ENCODE measurements at places on chromosomes 4 and X.

DNA sequence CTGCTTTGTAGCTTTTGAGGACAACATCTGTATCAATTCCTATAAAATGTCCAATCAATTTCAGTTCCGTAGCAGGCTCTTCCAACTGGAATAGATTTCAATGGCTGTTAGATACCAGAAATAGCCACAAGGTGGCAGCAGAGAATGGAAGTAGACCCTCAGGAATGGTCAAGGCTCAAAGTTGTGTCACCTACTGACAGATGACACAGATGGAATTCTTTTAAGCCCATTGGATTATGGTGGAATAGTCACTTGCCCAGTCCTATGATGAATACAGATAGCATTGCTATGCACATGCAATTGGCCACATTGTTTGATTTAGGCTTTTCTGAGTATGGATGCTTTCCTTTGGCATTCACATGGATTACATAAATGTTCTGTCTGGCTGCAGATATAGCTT, 130.4 kb upstream of the RADX start:
- DNase-seq: no peak

DNA sequence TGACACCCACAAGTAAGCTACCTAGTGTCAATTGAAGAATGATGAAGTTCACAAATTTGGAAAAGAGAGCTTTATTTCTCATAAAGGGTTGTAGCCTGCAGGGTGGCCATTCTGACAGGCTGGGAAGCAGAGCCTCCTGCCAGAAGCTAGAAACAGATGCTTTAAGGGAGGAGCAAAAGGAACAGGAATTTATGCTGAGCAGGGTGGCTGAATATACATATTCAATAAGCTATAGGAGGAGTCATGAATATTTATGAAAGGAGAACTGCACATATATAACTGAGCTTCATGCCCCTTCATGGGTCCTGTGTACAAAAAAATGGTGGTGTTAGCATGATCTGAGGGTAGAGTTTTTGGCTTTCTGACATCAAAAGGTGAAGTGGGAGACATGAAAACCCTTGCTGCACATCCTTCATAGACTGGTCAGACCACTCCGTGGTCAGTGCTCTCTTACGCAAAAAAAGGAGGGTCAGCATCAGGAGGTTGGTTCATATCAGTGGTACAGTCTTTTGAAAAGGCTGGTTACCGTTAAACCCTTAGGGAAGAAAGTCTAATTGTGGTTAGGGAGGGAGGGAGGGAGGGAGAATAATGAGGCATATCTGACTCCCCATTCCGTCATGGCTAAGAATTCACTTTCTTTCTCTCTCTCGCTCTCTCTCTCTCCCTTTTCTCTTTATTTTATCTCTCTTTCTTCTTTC, 121.4 kb downstream of the LUZP4 start:
- no peak for DNase-seq

DNA sequence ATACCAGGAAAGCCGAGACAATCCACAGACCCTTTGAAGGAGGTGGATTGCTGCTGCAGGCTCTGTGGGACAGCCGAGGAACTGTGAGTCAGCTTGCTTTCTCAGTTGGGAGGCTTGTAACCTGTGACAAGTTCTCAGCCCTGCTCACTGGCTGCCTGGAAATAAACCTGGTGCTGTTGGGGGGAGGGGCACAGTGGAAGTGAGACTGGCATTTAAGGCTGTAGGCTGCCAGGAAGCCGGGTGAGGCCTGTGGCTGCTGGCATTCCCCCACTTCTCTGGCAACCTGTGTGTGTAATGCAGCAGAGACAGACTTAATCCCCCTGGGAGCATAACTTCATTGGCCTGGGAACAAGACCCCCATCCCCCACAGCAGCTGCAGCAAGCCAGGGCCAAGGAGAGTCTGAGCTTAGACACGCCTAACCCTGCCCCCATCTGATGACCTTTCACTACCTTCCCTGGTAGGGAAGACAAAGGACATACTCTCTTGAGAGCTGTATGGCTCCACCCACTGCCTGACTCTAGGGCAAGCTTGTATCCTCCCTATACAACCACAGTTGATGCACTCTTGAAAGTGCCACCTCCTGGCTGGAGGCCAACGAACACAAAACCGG, 64.1 kb downstream of the ALPK1 start:
- no peak for DNase-seq

- DNase-seq: no peak
Observed at GRCh38 chrX:15989716-15990115, 133.6 kb upstream of the GRPR start.

DNA sequence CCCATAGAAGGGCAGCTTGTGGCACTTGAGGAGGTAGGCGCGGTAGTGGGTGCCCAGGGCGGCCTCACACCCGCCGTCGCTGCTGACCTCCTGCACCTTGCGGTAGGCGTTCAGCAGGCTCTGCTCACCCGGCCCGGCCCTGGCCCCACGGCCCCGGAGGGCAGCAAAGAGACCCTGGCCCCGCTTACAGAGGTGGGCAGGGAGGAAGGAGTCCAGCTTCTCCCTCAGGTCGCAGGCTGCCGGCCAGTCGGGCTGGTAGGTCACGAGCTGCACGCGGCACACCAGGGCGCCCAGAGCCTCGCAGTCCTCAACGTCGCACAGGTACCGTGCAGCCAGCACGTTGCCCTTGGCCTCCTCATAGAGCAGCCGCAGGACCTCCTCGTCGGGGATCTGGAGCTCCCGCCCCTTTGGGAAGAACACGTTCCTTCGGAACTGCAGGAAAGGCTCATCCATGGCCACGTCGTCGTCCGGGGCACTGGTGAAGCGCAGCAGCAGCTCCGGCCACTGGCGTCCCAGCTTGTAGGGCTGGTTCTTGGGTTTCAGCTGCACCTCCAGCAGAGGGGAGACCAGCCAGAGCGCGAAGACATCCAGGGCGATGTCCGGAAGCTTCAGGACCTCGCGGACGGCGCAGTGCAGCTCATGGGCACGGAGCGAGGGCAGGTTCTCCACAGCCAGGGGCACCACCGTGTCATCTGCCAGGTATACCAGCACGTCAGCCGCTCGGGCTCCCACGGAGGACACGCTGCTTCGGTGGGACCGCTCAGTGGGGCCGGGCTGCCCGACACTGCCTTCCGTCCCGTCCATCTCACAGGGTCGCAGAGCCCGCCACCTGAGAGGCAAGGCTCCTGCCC, 17.1 kb upstream of the LAS1L start:
- DNase-seq: no peak

DNA sequence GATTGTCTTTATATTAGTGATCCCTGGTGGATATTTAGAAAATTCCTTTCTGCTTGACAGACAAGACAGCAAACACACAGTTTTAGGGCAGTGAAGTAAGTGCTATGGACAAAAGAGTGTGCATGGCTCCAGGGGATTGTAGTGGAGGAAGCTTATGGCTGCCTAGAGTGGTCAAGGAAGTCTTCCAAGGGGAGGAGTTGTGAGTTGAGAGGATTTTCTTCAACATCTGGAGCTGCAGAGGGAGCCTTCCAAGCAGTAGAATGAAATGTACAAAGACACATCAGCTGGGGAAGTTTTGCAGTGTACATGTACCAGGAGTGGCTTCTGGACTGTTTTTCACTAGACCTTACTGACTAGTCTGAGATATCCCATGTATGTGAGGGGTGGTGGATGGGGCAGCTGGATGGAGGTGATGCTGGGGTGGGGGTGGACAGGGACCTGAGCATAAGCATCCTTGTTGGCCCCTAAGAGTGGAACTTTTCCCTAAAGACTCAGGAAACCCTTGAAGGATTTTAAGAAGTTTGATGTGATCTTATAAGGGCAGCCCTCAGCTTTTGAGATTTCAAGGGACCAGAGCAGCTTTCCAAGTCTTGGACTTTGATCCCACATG, 160.5 kb upstream of the TAPT1 start:
- DNase-seq: no peak

- no peak for DNase-seq
Observed at GRCh38 chr4:99394896-99395295, 40.2 kb downstream of the ADH7 start.

DNA sequence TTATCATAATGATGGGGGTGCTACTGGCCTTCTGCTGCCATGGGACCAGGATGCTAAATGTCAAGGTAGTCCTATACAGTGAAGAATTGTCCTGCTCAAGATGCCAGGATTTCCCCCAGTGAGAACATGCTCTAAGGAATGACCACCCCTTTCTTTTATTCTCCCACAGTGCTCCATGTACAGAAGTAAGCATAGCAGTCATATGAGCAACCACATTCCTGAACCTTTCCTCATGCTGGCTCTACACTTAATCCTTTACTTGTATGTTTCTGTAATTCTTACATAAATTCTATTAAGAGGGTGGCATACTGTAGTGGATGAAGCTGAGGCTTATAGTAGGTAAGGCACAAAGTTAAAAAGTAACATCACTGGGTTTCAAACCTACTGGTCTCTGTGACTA, 20.2 kb downstream of the CYP2U1 start:
- DNase-seq: no peak

- no peak for DNase-seq
Observed at GRCh38 chr4:69781458-69782418, 21.3 kb upstream of the SULT1B1 start.

GRCh38 chr4:17188547-17189400, 290.3 kb upstream of the LDB2 start:
- no peak for DNase-seq

DNA sequence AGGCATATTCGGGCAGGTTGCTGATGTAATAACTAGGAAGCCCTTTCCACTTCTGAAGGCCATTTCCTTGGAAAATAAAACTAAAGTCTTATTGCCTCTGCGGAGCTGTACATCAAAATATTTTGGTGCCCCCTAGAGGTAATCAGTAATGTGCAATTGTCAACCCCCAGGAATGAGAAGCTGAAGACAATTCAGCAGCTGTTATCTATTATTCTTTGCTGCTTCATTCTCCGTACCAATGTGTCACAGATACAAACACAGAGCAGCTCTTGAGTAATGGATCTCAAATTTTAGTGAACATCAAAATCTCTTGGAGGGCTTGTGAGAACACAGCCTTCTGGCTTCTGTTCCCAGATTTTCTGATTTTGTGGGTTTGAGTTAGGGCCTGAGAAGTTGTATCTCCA, 3.5 kb upstream of the SLIT2 start:
- no peak for DNase-seq

DNA sequence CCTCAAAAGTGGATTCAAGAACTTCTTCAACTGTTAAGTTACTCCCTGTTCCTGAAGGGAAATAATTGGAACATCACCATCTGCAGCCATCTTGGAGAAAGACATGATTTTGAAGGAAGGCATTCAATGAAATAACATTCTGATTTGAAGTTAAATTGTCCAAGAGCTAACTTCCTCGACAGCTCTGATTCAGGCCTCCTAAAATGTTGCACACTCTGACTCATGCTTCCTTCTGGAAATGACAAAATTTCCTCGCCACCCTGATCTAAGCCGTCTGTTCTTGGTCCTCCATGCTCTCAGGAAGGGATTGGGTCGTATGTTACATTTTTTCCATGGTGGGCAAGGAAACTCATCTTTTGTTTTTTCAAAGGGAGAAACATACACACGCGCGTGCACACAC, 496.9 kb upstream of the DIPK2B start:
- no peak for DNase-seq

DNA sequence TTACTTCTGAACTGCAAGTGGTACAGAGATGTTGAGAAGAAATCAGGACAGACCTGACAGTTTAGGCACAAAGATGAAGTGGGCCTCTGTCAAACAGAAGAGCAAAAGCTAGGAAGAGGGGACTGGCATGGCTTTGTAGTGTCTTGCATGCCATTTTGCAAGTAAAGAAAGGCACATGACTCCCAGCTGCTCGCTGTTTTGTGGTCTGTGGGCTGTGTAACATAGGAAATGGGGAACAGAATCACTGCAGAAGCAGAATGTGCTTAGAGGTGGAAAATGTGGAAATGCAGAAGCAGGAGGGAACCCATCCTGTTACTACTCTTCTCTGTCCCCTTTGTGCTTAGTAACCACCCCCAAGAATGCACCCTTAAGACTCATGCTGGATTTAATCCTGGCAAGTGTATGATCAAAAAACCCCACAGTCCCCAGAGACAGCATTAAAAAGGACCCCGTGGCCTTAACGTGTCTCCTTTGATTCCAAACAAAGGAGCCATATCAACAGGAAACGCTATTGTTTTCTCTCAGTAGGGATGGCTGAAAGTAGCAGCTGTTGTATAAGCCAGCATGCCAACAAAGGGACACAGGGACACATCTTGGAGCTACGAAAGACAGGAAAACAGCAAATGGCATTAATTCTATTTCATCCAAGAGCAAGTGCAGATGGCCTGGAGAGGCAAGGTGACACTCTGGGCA, 177.6 kb upstream of the GLRA2 start:
- DNase-seq: no peak

- no peak for DNase-seq
Observed at GRCh38 chrX:120253784-120254183, 3.2 kb downstream of the ZBTB33 start.

- no peak for DNase-seq
Observed at GRCh38 chrX:77446908-77447652, at the start of gene FGF16. Gene FGF16 (plus strand): TSS chrX:77447389. CDS start chrX:77447675, 286 bp downstream.

GRCh38 chrX:21565025-21565424, 93.1 kb downstream of the KLHL34 start:
- no peak for DNase-seq

GRCh38 chrX:148381603-148382002, 118.8 kb upstream of the AFF2 start:
- DNase-seq: no peak

DNA sequence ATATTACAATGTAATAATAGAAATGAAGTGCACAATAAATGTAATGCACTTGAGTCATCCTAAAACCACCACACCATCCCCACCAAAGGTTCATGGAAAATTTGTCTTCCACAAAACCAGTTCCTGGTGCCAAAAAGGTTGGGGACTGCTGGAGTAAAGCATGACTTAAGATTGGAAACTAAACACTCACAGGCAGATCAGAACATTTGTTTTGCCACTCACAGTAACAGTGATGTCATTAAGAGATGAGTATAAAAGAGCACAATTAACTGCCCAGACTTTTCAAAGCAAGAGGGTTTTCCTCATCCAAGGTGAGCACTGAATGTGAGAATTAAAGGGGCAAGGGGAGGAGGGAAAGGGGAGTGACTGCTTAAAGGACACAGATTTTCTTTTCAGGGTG, 35.6 kb downstream of the MAP7D3 start:
- no peak for DNase-seq

- DNase-seq: no peak
Observed at GRCh38 chr4:72558655-72559054, 10.4 kb downstream of the ADAMTS3 start.

DNA sequence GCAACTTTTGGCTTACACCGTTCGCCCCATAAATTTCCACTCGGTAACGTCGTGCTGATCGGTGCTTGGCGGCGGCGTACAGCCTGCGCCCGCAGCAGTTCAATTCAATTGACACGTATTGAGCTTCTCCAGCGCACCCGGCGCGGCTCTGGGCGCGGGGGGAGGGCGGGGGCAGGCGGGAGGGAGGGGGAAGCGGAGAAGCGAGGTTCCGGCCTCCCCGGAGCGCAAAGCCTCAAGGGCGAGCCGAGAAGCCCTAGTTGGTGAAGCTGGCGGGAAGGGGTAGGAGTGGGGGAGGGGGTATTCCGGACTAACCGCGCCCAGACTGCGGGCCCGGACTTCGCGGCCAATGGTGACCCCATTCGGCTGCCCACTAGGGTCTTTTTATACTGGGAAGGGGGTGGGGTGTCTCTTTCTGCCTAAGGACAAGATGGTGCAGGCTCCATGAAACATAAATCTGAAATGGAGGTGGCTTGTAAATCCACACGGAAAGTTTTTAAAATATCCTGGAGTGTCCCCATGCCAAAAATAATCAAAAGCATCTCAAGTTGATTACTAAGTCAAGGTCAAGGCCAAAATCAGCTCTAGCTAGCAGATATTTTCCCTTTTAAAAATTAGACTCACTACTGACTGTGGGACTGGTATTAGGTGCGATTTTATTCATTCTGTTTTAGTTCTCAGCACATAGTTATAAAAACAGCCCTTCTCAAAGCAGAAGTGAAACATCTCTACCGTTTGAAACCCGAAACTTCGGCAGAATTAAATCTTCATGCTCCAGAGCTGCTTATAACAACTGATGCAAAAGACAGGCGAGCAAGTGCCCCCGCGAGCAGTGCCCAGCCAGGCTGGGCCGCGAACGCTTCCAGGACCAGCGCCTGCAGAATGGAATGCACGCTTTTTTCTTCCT, 1.5 kb upstream of the BCOR start:
- no peak for DNase-seq
